ENCODE measurements at places on chromosomes 4 and X.

- DNase-seq, result no peak
These were observed 56.0 kb downstream of the GLUD2 start for GRCh38 chrX:121103381-121103780.

GRCh38 chr4:41752081-41752836 lies 3.7 kb upstream of the PHOX2B start:
- DNase-seq, result no peak

GRCh38 chr4:2436301-2436700 lies 17.5 kb downstream of the CFAP99 start:
- no peak for DNase-seq

GRCh38 chrX:109384699-109385098 lies 97.2 kb downstream of the GUCY2F start:
- DNase-seq, result peak; percentile 26

DNA sequence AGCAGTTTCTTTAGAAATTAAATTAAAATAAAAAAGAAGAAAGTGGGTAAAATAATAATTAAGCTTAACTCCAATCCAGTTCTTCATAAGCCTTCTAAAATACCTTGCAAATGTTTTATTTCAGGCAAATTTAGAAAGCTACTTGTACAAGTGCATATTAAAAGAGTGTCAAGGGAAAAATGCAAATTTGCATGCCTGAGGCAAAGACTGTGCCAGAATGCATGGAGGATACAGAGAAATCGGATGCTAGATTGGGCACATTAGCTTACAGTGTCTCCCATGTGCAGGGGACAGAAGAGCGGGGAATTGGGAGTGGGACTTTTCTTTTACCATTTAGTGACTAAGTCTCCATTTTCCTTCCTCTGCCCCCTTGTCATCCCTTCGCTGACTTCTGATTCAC lies 173.0 kb upstream of the NWD2 start:
- DNase-seq, result no peak

GRCh38 chr4:57220734-57221133 lies 110.5 kb upstream of the IGFBP7 start:
- DNase-seq, result no peak

DNA sequence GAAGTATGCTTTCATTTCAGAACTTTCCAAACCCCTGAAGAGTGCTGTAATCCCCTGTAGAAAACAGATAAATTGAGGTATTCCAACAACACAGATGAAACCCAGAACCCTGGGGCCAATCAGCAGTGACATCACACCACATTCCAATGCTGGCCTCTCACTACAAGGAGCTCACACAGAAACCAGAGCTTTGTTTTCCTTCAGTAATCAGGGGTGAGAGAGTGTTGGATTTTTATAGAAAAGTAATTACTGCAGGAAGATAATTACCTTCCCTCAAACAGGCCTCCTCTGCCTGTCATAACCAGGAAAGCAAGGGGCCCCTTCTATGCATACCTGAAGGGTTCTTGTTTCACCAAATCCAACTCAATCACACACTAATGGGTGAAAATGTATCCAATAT lies 246.2 kb downstream of the SCFD2 start:
- peak; percentile 45 for DNase-seq

DNA sequence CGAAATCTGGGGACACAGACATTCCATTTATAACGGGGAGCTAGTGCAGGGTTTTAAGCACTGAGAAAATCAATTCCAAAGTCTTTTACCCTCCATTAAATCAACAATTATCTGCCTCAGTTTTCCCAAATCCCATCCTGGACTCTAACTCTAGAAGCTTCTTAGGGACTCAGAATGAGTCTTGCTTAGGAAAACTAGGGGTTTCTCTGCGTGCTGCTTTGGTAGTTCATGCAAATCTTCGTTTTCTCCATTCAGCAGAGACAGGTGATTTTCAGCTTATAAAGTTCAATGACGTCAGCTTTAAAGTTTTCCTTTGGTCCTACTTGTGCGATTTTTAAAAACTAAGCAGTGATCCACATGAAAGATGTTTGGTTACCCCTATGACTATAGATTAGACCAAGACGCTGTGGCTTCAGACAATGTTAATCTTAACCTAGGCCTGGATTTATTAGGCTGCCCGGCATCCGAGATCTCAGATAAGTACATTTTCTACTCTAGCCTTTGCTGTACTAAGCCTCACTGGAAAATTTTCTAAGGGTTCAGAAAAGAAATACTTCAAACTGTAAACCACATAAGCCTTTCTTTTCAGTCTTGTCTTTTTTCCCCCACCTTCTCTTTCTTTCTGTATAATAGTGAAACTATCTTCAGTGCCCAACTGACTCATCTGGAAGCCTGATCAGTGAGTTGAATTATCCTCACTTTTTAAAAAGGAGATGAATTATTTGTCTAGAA lies 121.4 kb upstream of the GATB start:
- DNase-seq, result no peak

DNA sequence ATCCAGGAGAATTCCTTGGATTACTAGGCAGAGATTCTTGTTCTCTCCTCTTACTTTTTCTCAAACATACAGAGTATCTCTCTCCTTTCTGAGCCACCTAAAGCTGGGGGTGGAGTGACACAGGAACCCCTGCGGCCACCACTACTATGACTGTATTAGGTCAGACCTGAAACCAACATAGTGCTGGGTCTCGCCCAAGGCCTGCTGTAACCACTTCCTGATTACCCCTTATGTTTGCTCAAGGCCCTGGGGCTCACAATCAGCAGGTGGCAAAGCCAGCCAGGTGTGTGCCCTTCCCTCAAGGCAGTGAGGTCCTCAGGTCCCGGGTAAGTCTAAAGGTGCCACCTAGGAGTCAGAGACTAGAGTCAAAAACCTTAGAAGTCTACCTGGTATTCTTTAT lies 166.4 kb downstream of the PARM1 start:
- DNase-seq, result peak; percentile 22

DNA sequence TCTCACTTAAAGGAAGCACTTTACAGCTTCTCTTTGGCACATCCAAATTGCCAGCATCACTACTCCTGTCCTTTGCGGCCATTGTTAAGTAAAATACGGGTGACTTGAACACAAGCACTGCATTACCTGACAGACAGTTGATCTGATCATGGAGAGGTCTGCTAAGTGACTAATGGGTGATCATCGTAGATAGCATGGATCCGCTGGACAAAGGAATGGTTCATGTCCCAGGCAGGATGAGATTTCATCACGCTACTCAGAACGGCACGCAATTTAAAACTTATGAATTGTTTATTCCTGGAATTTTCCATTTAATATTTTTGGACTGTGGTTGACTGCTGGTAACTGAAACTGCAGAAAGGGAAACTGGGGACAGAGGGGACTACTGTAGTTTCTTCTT lies 94.1 kb downstream of the NEUROG2 start:
- DNase-seq, result no peak

DNA sequence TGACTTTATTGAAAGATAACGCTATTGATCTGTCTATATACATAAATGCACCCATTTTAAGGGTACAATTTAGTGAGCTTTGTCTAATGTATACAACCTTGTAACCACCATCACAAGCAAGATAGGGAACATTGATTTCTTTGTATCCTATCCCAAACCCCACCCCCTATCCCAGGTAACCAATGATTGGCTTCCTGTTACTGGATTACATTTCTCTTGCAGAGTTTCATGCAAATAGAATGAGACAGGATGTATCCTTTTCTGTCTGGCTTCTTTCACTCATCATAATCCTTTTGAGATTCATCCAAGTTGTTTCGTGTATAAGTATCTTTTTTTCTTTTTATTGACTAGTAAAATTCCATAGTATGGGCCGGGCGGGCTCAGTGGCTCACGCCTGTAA lies 1.6 kb upstream of the GRIPAP1 start:
- no peak for DNase-seq

DNA sequence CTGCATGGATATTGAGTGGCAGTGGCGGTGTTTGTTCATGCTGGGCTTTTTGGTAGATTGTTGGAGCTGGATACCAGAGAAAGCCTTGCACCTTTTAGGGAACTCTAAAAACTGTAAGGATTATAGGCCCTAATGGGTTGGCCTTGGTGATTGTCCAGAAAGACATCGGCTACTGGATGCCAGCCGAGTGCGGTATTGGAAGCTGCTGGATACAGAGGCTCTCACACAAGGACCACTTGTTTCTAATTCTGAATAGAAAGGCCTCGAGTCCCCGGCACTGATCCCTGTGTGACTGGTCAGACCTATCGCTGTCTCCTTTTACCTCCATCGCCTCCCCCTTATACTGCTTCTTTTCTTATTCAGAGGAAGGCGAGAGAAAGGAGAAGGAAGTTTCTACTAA lies 27.3 kb upstream of the SCOC start:
- DNase-seq, result no peak

DNA sequence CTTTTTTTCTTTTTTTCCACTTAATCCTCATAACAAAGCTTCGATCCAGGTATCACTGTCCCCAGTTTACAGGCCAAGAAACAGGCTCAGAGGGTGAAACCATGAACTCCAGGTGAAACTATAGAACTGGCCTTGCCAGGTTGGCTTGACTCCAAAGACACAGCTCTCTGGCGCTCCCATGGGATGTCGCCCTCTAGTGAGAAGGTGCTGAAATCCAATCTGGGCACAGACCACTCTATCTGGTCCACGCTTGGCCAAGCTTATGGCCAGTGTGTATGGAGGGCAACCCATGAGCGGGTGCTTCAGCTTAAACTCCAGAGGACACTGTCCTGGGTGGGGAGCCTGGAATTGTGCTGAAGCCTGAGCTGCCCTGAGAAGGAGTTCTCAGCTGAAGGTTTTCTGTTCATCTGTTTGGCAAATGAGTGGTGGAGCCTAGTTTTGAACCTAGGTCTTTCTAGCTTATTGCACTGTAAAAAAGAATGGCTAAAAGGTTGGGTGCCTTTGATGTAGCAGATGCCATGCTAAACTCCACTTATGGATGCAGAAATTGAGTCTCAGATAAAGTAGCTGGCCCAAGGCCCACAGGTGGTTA lies 70.5 kb downstream of the SEL1L3 start:
- peak; percentile 45 for DNase-seq

DNA sequence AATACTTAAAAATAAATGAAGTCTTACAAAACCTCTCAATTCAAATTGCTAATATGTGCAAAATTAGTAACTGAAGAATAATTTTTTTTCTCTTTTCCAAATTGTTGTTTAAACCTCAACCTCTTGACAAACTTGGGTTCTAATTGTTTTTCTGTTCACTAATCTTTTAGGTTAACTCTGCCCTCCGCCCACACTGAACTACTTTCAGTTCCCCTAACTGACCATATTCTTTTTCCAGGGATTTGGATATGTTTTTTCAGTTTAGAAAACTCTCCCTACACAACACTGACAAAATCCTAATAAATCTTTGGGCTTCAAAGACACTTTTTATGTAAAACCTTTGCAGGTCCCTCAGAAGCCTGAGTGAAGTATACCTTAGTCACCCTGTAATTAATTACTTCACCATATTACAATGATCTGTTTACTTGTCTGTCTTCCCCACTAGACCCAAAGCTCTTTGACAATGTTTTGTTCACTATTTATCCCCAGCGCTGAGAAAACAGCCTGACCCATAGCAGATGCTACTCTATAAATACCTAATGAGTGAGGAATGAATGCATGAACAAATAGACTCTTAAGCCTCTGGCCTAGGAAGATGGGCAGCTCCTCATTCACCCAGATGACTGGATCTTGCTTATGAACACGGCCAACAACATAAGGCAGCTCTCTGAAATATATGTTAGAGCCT lies 134.9 kb downstream of the MAML3 start:
- DNase-seq, result peak; percentile 63

GRCh38 chrX:38862100-38862499 lies 60.8 kb downstream of the MID1IP1 start:
- no peak for DNase-seq

DNA sequence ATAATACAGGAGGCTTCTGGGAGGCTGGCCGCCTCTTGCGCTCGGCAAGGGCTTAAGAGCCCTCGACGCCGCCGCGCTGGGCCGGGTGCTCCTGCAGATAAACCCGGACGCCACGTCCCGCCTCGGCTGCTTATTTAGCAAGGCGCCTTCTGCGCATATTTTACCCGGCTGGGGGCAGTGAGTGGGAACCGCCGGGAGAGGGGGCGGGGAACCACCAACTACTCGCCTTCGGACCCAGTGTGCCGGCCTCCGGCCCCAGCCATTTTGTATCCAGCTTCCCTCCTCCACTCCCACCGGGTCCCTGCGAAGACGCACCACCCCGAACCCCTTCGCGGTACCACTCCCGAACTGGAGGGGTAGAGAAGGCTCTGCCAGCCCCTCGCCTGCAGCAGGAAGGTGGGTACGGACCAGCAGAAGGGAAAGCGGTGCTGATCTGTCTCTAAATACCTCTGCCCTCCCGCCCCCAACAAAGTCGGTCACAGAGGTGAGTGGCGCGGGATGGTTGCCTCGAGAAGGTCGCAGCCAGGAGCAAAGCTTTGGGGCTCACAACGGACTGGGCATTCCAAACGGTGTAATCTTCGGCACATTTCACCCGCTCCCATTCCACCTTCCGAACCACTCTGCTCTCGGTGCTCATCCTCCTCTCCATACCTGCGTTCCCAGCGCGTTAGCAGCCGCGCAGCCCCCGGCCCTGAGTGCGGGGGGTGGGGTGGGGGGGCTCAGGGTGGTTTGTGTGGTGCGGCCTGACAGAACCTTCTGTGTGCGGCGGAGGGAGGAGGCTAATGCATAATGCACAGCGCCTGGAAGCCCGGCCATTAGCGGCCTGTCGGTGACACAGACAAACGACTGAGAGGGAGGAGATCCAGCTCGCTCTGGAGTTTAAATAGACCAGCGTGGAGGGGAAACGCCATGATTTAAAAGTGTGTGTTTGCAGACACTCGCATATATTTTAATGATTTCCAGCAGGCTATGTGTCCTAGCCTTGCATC lies 4.9 kb upstream of the BCOR start:
- DNase-seq, result no peak

- DNase-seq, result no peak
These were observed 296.1 kb downstream of the TLL1 start for GRCh38 chr4:166169111-166169510.

DNA sequence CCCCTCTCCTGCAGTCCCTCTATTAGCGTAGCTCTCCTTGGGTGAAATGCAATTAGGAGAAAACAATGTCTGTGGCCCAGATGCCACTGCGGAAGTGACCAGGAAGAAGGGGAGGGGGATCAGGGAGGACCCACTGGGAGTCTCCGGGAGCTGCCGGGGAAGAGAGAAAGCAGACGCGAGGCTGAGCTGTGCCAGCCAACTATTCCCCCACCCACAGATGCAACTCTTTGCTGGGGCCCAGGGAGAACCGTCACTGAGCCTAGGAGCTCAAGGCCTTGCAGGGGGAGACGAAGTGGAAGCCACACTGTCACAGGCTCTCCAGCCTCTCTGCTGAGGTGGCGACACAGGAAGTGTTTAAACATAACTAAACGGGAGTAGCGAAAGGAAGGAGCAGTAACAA lies 149.2 kb downstream of the BCOR start:
- no peak for DNase-seq

GRCh38 chrX:106481341-106481740 lies 130.4 kb upstream of the RADX start:
- DNase-seq, result peak; percentile 65

GRCh38 chr4:41160012-41160789 lies 54.1 kb downstream of the APBB2 start:
- no peak for DNase-seq

GRCh38 chr4:126221282-126221681 lies 906.5 kb downstream of the FAT4 start:
- DNase-seq, result no peak

DNA sequence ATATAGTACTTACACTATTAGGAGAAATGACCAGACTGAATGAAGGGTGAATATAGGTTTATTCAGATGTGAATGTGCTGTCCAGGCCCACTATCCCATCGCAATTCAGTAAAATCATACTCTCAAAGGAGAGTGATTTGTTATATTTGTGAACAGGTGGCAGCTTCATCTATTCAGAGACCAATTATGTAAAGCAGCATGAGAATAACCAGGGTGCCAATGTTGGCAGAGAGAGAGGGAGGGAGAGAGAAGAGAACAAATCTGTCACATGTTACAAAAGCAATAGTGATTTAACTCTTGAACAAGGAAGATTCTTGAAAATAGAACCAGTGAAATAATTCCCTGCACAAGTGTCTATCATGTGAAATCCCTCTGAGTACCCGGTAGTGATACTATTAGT lies 38.9 kb upstream of the TLL1 start:
- no peak for DNase-seq

Measured in small intestine (tissue), 16 donors.